Coronary artery (tissue), 2 donors: ENCODE measurements at places on chromosomes 1 and 21.

DNA sequence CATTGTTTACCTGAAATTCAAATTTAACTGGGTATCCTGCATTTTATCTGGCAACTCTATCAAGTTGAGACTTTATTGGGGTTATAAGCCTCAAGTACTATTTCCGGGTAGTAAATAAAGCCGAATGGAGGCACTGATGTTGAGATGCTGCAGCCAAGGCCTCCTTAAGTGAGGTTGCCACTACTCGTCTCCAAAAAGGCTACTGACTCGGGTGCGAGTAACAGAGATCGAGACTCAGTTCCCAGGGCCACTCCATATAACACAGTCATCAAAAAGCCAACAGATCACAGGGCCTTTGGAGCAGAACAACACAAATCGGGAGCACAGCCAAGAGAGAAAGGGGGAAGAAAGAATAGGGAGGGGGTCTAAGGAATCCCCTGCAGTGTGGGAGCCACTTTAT lies 524 bp downstream of the COPA start:
- DNase-seq, result no peak

DNA sequence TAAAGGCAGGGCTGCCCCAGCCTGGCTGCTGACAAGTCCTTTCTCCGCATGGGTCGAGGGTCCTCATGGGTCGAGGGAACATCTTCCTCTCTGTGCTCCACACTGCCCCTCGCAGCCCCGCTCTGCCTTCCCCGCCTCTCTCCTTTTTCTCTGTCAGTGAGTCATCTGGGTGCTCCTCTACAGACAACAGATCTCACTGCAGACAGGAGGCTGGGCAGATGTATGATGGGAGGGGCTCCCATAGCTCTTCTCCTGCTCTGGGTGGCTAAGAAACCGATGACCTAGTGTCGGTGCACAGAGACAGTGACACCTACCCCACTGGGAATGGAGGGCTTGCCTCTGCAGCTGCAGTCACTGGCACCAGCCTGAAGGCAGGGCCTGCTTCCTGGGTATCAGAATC lies 5.5 kb downstream of the KCNA10 start:
- DNase-seq, result no peak

DNA sequence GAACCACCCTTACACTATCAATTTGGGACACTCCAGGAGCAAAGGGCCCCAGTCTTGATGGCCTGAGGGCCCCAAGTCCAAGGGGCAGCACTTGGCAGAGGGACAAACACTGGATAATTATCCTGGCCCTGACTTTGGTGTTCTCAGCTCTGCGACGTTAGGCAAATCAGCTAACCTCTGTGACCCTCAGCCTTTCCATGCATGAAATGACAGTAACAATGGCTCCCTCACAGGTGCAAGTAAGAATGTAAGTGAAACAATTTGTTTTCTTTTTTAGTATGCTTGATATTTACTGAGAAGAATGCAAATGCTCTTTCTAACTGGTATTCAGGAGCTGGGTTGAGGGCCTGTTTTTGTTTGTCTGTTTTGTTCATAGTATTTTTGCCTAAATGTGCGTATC lies 61.6 kb upstream of the PRDX6 start:
- DNase-seq, result no peak

DNA sequence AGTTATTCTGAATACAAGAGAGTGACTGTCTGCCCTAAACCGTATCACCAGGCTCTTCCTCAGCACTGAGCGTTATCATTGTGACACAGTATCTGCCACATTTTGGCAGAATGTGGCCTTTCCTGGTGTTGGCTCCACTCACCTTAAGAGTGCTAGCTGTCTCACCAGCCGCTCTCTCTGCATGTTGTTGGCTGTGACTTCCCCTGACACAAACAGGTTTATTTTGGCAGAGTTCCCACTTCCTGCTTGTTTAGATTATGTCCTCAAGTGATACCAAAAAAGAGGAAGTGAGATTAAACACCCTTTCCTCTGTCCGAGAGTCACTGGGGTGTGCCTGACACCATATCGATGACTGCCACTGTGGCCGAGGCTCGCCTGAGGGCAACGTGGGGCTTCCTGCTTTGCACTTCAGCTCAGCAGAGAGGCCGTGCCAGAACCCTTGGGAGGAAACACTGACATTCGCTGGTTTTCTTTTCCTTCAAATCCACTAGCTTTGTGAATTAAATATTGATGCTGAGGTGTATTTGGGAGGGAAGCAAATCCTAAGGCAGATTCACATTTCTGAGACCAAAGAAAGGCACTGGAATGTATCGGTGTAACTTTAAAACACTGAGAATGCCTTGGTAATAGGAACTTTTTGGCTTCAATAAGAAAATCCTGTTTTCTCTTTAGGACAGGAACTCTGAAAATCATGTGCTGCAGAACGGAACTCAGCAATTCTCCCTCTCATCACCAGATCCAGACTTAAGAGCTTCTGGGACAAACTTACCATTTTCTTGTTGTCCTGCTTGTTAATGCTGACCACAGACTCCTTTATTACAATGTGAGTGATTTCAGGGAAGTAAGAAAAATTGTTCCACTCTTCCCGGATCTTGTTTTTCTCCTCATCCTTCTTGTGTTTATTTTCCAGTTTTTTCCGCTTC lies 102.1 kb downstream of the JAK1 start:
- no peak for DNase-seq

DNA sequence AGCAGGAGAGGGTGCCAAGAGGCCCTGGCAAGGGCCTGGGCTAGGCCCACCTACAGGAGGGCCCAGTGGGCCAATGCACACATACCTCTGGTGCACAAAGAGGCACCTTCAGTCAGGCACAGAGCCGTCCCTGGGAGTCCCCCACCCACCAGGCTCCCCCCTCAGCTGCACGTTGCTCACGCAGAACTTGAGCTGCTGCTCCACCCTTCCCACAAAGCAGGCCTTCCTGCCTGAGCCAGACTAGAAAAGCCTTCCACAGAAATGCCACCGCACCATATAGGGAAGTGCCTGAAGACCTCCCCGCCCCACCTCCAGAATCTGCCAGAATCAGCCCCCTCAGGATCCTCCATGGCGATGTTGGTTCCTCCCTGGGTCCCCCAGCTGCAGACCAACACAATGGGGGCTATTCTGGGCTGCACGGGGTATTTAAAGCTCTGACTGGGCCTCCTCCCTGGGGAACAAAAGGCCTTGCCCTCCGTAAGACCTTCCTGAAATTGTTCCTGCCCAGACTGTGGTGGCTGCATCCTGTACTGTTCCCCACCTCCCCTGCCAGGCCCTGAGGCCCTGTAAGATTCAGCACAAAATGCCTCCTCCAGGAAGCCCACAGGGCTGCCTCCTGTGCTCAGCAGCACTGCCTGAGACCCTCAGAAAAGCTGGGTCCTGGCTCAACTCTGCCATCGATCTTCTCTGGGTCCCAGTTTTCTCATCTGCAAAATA lies 27.2 kb downstream of the HSPG2 start:
- peak; percentile 91 for DNase-seq

GRCh38 chr1:234239515-234239914 lies 133.7 kb upstream of the COA6 start:
- DNase-seq, result peak; percentile 40

GRCh38 chr1:205430696-205431305 lies 8.9 kb upstream of the LEMD1 start:
- no peak for DNase-seq

- DNase-seq, result no peak
These were observed 34.3 kb downstream of the PCNX2 start for GRCh38 chr1:233261206-233261605.

- no peak for DNase-seq
These were observed 70.7 kb downstream of the C1orf21 start for GRCh38 chr1:184457500-184457899.

DNA sequence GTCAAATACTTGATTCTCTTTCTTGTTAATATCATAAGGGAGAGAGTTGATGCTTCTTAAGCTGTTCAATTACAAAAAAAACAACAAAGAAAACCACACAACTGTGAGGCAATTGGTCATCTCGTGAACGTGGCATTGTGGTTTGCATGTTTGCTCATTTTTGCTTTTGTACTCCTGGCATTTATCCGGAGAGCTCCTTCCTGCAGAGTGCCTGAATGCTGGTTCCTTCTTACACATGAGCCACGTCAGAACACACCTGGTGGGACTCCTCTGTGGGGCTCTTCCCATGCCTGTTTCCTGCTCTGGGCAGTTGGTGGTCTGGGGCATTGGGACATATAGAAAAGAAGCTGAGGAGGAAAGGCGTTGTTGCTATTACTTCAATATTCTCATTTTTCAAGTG lies 25.7 kb downstream of the KCNK1 start:
- no peak for DNase-seq

DNA sequence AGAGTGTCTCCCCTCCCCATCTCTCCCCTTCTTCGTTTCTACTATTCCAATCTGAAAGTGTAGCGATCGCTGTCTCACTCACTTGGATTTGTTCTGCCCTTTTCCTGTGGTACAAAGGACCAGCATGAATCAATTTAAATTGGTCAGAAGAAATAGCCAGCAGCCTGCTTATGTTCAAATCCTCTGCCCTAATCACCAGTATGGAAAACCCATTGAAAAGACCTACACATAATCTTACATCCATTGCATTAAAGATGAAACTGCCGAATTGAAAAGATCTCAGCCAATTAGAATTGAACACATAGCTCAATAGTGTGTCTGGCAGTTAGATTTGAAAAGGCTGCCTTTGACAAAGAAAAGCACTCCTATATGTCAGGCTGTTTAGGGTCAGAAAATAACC lies 122.6 kb downstream of the TNNI3K start:
- DNase-seq, result no peak

GRCh38 chr21:38505654-38506523 lies 7.6 kb upstream of the ERG start:
- DNase-seq, result no peak

- no peak for DNase-seq
These were observed 673 bp downstream of the CD46 start for GRCh38 chr1:207752456-207752998.

DNA sequence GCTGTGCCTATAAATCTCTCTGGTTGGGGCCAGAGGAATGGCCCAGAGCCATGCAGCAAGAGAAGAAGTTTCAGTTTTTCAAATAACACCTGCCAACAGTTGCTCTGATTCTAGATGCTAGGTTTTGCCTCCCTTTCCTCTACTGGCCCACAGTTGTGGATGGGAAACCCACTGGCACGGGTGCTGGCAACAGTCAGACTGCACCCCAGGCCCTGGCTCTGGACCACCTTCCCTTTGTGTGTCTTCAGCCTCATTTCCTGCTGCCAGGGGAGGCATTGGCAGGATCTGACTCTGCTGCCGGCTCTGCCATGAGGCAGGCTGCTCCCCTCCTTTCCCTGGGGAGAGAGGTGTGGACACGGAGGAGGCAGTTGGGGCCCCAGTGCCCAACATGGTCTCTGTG lies 142.0 kb downstream of the IGSF21 start:
- DNase-seq, result no peak

DNA sequence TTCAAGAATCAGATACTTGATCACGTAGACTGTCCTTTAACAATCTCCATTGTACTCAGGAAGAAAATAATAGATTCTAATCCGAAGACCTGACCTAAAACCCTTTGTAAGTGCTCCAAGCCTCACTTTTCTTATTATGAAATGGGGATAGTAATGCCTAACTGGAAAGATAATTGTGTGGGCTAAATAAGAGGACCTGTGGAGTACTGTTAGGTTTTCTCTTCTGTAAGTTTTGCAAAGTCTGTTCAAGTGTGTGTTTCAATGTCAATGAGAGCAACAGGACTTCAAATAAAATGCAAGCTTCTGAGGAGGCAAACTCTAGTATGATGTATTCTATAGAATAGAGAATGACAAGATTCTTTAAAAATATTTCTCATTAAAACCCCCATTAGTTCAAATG lies 348.6 kb downstream of the USP25 start:
- no peak for DNase-seq

DNA sequence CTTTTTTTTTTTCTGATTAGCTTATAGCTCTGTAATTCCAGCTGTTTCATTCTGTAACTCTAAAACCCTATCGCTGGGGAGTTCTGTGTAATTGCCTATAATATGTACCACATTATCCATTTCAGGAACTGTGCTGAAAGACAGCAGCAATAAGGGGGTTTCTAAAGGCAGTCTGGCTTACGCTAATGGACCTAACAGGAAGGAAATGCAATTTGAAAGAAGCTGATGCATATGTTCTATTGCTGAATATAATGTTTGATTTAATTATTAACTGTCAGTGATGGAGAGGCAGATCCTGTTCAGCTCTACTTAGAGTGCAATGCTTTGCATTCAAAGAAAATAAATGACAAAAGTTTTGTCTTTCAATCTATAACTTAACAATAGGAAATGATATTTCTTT lies 209.4 kb upstream of the SNX7 start:
- DNase-seq, result no peak

- no peak for DNase-seq
These were observed 505 bp downstream of the LMOD1 start for GRCh38 chr1:201945863-201946223.

GRCh38 chr1:9455487-9456234 lies 83.6 kb upstream of the SLC25A33 start:
- DNase-seq, result no peak

DNA sequence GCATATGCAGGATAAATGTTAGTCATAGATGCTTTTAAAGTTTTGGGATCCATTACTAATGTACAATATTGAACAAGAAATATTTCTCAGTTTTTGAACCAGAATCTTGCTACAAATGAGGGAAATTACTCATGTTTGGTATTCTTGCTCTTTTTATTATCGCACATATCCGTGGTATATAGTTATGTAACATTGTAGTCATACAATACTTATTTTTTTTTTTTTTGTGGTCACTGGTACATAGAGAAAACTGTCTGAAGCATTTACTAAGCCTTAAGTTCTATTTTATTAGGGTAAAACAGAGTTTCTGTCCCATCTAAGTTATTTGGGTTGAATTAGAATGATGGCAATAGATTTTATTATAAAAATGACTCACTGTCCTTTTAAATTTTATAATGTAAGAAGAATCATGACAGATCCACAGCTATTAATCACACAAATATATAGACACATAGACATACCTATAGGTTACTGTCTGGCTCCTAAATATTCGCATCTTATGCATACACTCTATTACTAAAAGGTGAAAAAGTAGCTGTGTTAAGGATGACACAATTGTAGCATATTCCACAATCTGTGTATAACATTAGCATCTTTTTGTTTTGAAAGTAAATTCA lies 18.0 kb upstream of the PRKAA2 start:
- DNase-seq, result no peak

DNA sequence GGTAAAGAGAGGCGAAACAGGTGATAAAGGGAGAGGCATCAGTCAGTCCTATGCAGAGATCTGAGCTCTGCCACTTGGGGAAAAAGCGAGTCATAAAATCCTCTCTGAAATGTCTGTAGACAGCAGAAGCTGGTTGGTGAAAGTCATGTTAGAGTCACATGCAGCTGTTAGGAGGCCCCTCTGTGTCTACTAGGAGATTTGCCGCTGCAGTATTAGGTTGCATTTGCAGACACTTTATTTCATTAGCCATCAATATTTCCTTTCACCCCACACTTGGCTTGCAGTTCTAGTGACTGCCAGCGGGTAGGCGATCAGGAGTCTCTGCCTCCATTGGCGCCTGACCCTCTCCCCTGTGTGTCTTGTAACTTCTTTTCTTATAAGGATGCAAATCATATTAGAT lies 16.2 kb downstream of the ATP1A4 start:
- no peak for DNase-seq
